ENCODE measurements at places on chromosomes 4 and X.

- DNase-seq: no peak
Measured at GRCh38 chr4:119946359-119946758, 120.3 kb downstream of the MAD2L1 start.

- peak; percentile 49 for DNase-seq
Measured at GRCh38 chr4:40843696-40844095, 93.9 kb downstream of the NSUN7 start.

GRCh38 chr4:17153572-17153971 lies 255.1 kb upstream of the LDB2 start:
- no peak for DNase-seq

- peak; percentile 9 for DNase-seq
Measured at GRCh38 chr4:103018391-103019307, 856 bp downstream of the SLC9B1 start.

DNA sequence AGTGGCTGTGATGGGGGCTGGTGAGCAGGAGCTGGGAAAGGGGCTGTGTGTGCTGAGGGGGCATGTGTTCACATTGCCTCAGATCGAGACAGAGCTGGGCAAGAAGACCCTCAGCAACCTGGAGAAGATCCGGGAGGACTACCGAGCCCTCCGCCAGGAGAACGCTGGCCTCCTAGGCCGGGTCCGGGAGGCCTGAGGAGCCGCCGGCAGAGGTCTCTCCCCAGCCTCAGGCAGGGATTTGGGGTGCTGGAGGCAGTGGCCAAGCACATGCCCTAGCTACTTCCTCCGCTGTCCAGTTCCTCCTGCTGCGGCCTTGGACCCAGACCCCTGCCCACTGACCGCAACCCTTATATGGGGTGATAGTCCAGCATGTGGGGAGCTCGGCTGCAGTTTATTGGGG lies 14.4 kb downstream of the FOXP3 start:
- DNase-seq: no peak

DNA sequence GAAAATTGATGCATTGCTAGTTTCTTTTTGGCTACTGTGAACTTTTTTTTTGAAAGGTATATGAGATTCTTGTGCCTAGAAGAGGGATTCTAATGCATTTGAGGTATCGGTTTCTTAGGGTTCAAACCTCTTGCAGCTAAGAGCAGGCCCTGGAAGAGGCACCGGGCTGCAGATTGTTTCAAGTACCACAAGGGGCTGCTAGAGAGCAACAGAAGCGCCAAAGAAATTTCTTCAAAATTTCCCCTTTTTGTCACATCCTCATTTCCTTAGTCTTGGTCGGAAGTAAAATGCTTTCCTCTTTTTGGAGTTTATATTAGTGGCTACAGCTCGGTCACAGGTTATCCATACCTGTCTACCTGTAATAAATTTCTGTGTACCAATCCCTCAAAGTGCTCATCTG lies 89.8 kb downstream of the PDGFRA start:
- DNase-seq: peak; percentile 55

DNA sequence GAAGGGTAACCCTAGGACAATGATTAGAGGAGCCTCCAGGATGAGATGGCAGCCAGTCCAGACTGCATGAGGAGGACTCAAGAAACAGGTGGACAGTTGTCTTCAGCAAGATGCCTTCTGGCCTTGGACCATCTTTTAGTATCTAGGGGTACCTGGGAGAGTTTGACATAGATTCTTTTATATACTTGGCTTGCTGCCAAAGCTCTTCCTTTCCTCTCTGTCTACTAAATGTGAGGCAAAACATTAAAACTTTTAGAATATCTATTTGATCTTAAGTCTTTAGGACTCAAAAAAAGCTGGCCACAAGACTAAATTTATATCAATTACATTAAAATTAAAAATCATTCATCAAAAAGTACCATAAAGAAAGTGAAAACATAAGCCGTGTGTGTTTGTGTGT lies 18.6 kb upstream of the NKX3-2 start:
- DNase-seq: no peak

DNA sequence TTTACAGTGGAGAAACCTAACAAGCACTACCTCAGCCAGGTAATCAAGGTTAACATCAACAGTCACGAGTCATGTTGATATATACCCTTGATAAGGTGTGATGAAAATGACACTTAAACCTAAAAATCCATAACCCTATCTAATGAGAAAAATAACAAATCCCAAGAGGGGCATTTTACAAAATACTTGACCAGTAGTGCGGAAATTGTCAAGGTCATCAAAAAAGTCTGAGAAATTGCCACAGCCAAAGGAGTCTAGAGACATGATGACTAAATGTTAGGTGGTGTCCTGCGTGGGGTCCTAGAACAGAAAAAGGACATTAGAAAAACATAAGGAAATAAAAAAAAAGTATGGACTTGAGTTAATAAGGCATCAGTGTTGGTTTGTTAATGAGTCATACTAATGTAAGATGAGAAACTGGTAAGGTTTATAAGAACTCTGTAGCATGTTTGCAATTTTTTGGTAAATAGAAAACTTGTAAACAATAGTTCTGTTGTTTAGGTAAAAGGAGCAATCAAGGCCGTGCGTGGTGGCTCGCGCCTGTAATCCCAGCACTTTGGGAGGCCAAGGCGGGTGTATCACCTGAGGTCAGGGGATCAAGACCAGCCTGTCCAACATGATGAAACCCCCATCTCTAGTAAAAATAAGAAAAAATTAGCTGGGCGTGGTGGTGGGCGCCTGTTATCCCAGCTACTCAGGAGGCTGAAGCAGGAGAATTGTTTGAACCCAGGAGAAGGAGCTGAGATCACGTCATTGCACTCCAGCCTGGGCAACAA lies 2.9 kb downstream of the RPL36A start:
- DNase-seq: no peak

DNA sequence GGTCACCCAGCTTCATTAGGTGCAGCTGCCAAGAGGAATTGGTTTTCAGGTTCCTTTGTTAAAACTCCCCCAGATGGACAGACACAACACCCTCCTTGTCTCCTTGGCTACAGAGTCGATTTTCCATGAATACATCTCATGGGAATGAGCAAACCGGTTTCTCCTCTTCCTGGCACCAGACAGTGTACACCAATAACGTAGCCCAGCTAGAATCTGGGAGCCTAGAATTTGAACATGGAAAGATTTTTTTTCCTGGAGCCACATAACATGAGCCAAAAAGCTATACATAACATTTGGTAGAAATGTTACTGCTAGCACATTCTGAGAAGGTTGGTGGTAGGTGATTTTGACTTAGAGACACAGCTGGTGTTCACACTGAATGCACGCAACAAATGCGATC lies 62.9 kb upstream of the SLC34A2 start:
- DNase-seq: no peak

GRCh38 chr4:10897076-10897475 lies 212.5 kb upstream of the CLNK start:
- no peak for DNase-seq

GRCh38 chr4:137934911-137935310 lies 307.2 kb downstream of the SLC7A11 start:
- no peak for DNase-seq

- no peak for DNase-seq
Measured at GRCh38 chr4:1771555-1772305, 21.4 kb upstream of the FGFR3 start.

DNA sequence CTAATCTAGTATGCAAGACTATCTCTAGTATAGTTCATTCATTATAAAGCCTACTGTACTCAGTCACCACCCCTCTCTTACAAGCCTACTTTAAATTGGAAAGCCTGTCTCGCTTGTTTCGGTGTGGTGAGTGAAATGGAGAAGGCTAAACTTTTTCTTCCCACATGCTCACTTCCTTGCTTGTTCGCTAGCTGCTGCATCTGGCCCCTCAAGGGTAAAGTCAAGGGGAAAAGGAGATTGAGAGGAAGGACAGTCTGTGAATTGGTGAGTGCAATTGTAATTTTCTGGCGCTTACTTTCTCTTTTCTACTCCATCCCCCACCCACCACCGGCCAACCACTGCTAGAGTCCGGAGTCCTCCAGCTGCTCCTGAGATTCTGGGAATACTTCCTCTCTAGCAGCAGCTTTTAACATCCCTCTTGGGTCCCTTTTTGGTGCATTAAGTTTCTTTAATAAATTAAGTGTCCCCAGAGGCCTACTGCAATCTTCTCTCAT lies 12.1 kb upstream of the ARAP2 start:
- no peak for DNase-seq

DNA sequence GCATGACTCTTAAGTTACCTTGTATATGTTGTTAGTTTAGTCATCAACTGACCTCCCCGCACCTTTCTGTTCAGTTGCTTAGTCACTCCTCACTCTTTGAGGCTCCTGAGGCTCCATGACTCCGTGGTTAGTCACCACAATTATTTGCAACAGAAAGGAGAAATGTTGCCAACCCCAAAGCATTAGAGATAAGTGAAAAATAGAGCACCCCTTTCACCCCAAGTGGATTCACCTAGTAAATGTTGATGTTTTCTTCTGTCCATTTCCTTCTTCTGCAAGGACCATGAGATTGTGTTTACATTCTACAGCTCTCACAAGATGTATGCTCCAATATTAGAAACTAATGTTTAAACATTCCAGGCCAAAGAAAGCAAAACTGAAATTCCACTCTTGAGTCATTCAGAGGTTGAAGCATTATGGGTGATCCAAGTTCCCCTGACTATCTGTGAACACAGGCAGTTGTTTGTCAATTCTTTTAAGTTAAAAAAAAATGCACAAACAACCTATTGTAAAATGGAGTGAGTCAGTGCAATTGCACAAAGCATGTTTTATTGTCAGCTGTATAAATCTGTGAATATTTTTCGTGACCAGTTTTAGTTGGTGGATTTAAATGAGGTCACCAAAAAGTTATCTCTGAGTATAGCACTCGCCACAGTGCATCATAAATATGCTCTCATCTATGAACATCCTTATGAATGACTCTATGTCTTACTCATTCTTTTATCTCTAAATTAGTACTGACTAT lies 552.4 kb upstream of the MAGEB2 start:
- DNase-seq: no peak

GRCh38 chrX:47518144-47518543 lies 35.1 kb upstream of the ZNF41 start:
- no peak for DNase-seq

DNA sequence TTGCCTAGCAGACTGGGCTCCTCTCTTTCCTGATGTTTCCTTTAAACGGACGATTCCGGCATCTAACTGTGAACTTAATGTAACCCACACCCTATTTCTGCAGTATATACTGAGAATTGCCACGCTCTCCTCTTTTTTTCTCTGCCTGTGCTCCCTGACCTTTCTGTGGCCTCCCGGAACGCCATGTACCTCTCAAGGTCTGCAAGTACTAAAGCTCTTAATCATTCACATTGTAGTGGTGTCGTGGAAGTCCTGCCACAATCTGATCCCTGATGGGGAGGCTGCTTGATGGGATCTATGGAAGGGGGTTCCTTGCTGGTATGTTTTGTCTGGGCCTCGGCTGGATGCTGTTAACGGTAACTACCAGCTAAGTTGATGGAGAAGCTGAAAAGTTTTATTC lies 302.9 kb upstream of the EPHA5 start:
- no peak for DNase-seq

- DNase-seq: peak; percentile 96
Measured at GRCh38 chr4:51853027-51853682, 10.2 kb downstream of the DCUN1D4 start.

GRCh38 chrX:103562801-103563200 lies 22.5 kb upstream of the TCEAL4 start:
- no peak for DNase-seq

DNA sequence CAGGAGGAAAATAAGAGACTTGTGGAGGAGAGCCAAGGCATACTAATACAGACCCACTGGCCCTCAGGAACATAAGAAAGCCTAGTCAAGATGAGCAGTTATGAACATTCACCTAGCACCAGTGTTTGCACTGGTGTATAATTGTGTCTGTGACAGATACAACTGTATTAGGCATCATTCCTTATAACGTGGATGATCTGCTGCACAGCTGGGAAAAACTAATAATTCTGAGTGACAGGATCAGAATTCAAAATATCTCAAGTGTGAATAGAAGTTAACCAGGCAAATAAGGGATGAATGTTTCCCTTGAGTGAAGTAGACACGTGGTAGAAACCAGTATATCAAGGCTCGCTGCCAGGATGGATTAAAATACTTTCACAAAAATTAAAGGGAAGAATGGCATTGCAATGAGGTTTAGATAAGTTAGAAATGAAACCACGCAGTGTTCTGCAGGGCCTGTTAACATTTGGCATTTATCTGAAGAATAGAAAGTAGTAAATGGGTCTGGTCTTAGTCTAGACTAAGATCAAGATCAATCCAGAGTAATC lies 325.9 kb downstream of the EPHA5 start:
- DNase-seq: no peak

DNA sequence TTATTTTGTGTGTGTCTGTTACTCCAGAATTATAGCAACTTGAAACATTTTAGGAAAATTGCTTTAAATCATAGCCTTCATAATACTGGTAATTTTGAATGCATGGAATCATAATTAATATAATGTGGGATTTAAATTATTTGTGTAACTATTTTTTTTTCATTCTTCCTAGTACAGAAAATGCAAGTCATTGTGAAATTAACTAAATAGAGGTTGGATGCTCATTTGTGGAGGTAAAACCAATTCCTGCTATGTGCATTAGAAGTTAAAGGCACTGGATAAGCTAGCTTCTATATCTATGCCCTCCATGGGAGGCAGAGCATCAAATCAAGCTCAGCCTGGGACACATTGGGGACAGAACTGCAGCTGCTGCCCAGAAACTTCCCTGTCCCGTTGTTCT lies 1048.5 kb upstream of the PABPC4L start:
- no peak for DNase-seq

DNA sequence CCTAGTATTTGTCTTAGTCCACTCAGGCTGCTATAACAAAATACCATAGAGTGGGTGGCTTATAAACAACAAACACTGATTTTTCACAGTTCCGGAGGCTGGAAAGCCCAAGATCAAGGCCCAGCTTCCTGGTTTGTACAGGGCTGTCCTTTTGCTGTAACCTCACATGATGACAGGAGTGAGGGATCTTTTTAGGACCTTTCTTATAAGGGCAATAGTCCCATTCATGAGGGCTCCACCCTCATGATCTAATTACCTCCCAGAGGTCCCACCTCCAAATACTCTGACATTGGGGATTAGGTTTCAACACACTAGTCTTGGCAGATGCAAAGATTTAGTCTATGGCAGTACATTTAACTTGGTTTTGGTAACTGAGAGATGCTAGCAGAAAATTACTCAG lies 20.9 kb downstream of the GPAT3 start:
- DNase-seq: no peak

- no peak for DNase-seq
Measured at GRCh38 chrX:138191998-138192397, 519.5 kb downstream of the FGF13 start.

DNA sequence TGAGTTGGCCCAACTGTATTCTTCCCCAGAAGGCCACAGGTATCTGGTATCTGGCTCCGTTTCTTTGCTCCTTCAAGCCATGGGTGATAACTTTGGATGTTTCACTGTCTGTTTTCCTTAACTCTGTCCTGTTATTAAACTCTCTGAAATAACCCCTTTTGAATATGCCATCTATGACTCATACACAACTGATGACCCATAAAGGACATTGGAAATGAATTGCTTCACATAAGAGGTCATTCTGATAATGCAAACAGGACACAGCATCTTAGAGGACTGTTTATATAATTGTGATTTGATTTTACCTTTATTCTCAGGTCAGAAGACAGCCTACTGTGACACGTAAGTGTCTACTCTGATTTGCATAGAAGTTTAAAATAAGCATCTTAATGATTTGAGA lies 227.7 kb downstream of the VEGFC start:
- DNase-seq: no peak

- no peak for DNase-seq
Measured at GRCh38 chrX:29762006-29762405, 453.4 kb upstream of the MAGEB2 start.
